ENCODE measurements at places on chromosomes 6 and 20. TPM values are rescaled to one million over a fixed set of nuclear protein-coding genes. Genes with fewer than 3 reads are reported as not detected.

The SMIM26 gene
- 73.9 TPM for total RNA-seq

The KCNK16 gene
- not detected for total RNA-seq

The IYD gene
- not detected for total RNA-seq

The DSP gene
- not detected for total RNA-seq

The GPSM3 gene
- total RNA-seq: 268 TPM

The SSTR4 gene
- not detected for total RNA-seq

DNA sequence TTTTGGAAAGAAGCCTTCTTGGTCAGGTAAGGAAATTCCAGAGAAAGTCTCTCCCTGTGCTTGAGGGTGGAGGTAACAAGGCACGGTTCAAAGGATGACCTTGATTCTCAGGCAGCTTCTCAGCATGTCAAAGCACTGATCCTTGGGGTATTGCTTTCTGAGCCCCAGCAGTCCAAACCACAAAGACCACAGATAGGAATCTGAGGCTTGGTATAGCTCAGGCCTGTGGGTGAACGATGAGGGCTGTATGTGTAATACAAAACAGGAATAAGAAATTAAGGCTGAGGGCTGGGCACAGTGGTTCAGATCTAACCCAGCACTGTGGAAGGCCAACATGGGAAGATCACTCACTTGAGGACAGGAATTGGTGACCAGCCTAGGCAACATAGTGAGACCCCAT is 70.2 kb upstream of the SLC22A1 start:
- no peak for DNase-seq

- DNase-seq: no peak
These were observed 112.8 kb downstream of the ASXL1 start for GRCh38 chr20:32470940-32471339.
